ENCODE measurements at places on chromosomes 5 and 9.

DNA sequence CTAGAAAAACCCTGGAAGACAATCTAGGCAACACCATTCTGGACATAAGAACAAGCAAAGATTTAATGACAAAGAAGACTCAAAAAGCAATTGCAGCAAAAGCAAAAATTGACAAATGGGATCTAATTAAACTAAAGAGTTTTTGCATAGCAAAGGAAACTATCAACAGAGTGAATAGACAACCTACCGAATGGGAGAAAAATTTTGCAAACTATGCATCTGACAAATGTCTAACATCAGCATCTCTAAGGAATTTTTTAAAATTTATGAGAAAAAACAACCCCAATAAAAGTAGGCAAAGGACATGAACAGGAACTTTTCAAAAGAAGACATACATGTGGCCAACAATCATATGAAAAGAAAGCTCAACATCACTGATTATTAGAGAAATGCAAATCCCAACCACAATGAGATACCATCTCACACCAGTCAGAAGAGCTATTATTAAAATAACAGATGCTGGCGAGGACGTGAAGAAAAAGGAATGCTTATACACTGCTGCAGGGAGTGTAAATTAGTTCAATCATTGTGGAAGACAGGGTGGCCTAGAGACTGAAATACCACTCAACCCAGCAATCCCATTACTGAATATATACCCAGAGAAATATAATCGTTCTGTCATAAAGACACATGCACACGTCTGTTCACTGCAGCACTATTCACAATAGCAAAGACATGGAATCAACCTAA is 3.8 kb downstream of the MOCS2 start:
- DNase-seq = no peak

DNA sequence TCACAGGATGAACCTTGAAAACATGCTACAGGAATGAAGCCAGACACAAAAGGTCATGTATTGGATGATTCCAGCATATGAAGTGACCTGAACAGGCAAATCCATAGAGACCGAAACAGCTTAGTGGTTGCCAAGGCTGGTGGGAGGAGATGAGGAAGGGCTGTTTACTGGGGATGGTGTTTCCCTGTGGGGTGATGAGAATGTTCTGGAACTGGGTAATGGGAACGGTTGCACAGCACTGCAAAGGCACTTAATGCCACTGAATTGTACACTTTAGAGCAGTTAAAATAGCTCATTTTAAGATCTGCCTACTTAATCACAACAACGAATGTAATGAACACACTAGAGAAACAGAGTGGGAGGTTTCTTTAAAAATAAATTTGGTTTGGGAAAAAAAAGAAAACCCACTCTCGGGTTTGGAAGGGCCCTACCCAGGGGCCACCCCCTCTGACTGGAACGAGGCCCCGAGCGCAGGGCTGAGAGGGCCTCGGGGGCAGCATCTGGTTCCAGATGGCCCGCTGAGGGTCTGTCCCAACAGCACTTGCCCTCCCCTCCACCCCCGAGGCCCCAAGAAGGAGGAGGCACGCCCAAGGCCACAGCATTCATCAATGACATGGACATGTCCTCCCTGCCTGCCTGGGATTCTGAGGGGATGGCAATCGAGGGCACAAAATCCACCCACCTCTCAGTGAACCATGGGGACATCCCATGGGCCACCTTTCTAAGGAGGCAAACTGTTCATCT is 31.7 kb downstream of the SARDH start:
- no peak for DNase-seq

DNA sequence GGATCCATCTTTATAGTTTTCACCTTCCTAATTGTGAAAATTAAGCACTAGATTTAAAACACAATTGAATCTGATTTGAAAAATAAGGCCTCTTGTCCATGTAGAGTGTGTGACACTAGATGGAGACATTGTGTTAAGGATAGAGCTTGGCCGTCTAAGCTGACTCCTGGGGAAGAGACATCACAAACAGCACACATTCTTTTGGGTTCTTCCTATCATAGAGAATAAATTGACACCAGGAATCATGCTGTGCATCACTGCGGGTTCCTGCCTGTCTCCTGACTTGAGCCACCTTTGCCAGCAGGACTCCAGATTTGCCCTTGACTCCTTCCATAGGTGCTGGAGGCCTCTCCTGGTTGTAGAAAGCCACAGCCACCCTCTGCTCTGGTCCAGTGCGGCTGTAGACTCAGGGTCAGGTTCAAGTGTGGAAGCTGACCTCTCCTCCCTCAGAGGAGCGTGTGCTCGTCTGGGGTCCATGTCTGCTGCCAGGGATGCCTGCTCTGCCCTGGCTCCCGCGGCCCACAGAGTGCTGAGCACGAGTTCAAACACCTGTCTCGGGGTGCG is 11.2 kb downstream of the ROPN1L start:
- peak; percentile 90 for DNase-seq

DNA sequence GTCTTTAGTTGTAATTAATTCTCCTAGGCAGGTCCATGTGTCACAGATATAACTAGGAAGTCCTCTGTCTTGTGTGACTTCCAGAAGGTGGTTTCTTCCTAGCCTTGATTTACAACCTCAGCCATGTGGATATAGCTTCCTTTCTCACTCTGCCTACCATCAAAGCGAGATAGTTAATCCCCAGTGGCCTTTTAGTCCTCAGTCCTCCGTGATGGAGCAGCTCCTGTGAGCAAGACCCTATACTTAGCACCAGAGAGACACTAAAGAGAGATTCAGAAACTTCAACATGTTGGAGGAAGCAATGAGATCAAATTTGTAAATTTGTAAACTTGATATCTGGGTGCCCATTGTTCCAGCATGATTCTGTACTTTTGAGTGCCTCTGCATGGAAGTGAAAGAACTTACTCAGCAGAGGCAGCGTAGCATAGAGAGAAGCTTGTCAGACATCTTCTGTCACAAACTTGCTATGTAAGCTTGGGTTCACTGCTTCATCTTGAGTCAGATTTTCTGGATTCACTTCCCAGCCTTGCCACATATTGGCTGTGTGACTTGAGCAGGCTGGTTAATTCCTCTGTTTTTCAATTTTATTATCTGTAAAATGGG is 170.2 kb upstream of the NR3C1 start:
- no peak for DNase-seq

DNA sequence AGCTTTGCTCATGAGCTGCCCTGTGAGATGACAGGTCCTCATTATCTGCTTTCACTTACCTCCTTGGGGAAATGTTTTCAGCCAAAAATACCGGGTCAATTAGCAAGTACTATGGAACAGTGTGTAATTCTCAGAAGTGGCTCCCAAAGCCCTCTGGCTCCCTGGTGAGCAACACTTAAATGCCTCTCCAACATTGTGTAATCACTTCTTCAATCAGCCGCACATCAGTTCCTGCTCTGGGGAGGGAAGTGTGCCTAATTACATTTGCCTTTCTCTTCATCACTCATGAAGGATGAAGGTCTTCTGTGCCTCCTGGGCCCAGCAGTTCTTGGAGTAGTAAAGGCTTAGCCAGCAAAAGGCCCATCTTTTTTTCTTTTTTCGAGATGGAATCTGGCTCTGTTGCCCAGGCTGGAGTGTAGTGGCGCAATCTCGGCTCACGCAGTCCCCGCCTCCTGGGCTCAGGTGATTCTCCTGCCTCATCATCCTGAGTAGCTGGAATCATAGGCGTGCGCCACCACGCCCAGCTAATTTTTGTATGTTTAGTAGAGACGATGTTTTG is 23.1 kb downstream of the NIM1K start:
- no peak for DNase-seq
